ENCODE measurements at places on chromosomes 11 and 22. TPM values are rescaled to one million over a fixed set of nuclear protein-coding genes. Genes with fewer than 3 reads are reported as not detected.

The NAALADL1 gene
- total RNA-seq: 0.18 TPM

The CNGA4 gene
- total RNA-seq: 0.07 TPM

The DMC1 gene
- total RNA-seq: 4.8 TPM

The ADAMTS8 gene
- total RNA-seq: 2.1 TPM

The ALX4 gene
- total RNA-seq: 1.2 TPM

The KIRREL3 gene
- 9.2 TPM for total RNA-seq

The EIF4ENIF1 gene
- 14.8 TPM for total RNA-seq

The HTR3A gene
- total RNA-seq: not detected

The MOV10L1 gene
- 0.10 TPM for total RNA-seq

The CARD10 gene
- 31.2 TPM for total RNA-seq

The HPX gene
- total RNA-seq: 0.36 TPM

The TSSK2 gene
- not detected for total RNA-seq

The FOXRED2 gene
- 10.1 TPM for total RNA-seq

The F2 gene
- total RNA-seq: 2.1 TPM

The MUC2 gene
- 0.13 TPM for total RNA-seq

The KLHL35 gene
- total RNA-seq: 1.0 TPM

The CCDC157 gene
- total RNA-seq: 2.8 TPM

The SCGB1A1 gene
- 0.32 TPM for total RNA-seq

The HEPN1 gene
- not detected for total RNA-seq

The VPREB1 gene
- total RNA-seq: not detected

The CASP1 gene
- total RNA-seq: not detected

The TRPM5 gene
- total RNA-seq: not detected

The MS4A12 gene
- not detected for total RNA-seq

The TMA7B gene
- not detected for total RNA-seq

The MEN1 gene
- 42.2 TPM for total RNA-seq

The ARFIP2 gene
- 56.6 TPM for total RNA-seq

The PGM2L1 gene
- total RNA-seq: 12.1 TPM

The IGLL1 gene
- not detected for total RNA-seq

The SLN gene
- 2.8 TPM for total RNA-seq

The LRRC75B gene
- total RNA-seq: 7.4 TPM

The OR2D2 gene
- not detected for total RNA-seq

The KLHDC7B gene
- total RNA-seq: not detected

The LYVE1 gene
- 0.64 TPM for total RNA-seq
